Urothelium cell line (cell line): ENCODE measurements at places on chromosomes 4 and X.
A peak's percentile ranks its signal among the peaks of the same experiment; 100 is the strongest.

DNA sequence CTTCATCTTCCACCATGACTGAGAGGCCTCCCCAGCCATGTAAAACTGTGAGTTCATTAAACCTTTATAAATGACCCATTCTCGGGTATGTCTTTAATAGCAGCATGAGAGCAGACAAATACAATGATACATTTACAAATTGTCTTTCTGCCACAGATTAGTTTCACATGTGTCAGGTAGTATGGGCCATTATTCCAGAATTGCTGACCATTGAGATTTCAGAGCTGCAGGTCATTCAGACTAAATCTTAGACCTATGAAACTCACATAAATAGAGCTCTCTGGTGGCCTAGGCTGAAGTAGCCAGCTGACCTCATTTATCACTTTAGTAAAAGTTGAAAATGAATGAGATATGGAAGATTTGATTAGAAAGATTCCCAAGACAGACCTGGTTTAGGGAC, 105.8 kb downstream of the FIP1L1 start:
- DNase-seq: no peak

- DNase-seq: no peak
These were observed 1478.3 kb downstream of the C4orf33 start for GRCh38 chr4:130574215-130574614.

DNA sequence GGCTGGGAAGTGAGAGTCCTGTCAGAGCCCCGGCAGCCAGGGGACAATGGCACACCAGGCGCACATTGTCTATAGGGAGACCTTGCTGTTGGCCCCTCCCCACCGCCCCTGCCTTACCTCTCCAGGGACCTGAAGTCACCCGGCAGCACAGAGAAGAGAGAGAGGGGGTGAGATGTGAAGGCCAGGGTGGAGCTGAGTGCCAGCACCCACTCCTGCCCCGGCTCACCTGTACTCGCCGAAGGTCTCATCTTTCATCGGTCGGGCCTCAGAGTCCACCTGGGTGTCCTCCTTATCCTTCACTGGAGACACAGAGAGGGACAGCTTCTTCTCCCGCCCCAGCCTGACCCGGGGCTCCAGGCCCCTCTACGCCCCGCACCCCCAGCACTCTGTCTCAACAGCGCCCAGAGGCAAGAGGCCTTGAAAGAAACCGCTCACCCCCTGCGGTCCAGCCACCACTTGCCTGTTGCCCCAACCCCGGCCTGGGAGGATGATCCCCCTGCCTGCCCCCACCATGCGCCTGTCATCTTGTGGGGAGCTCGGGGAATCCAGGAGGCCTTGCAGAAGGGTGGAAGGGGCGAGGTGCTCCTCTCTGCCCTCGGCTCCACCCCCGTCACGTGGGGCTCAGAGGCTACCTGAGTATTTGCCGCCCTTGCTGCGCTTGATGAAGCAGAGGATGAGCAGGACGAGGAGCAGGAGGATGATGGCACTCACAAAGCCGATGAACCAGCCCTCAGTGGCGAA, 22.6 kb downstream of the L1CAM start:
- DNase-seq: no peak

- DNase-seq: no peak
These were observed 108.6 kb upstream of the TRIM2 start for GRCh38 chr4:153095448-153096204.

GRCh38 chrX:136784231-136784630, 3.5 kb upstream of the ARHGEF6 start:
- DNase-seq: no peak

- DNase-seq: no peak
These were observed 121.9 kb upstream of the RPS6KA3 start for GRCh38 chrX:20388594-20388993.

GRCh38 chr4:35358001-35358584, 886.2 kb downstream of the ARAP2 start:
- peak; percentile 21 for DNase-seq

GRCh38 chrX:24113181-24113580, 36.3 kb upstream of the ZFX start:
- no peak for DNase-seq

GRCh38 chrX:76279007-76279406, 106.1 kb downstream of the PBDC1 start:
- DNase-seq: peak; percentile 30
